ENCODE measurements at places on chromosomes 1 and 21.

- no peak for DNase-seq
Observed at GRCh38 chr1:184082541-184083415, 31.2 kb downstream of the TSEN15 start.

DNA sequence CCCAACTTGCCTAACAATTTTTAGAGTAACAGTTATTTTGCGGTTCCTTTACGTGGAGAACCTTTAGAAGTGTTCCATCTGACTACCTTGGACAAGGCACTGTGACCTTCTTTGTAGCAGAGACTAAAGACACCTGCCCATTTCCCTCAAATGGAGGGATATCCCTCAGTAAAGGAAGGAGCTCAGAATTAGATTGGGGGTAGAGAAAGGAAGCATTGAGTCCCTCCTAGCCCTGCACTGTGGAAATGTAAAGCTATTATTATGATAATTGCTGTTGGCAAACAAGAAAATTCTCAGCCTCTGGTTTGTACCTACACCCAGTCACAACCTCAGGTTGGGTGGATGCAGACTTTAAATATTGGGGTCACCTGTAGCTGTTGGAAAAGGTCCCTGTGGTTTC, 72.6 kb upstream of the MACF1 start:
- DNase-seq: no peak

DNA sequence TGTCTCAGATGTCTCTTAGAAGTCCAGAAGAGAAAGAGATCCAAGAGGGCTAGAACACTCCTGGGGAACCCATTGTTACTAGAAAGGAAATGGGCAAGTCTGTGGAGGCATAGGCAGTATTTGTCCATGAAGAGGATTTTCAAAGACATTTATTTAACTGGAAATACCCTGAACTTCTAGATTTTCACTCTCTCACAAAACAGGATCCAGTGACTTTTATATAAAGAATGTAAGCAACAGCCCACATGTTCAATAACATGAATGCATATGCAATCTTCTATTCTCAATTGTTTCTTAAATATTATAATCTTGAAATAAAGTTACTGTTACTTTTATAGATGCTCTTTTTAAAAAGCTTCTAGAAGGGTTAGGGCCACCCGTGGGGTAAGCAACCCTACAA, 53.4 kb downstream of the TBX15 start:
- DNase-seq: no peak

GRCh38 chr1:1353389-1354151, 4.4 kb upstream of the DVL1 start:
- DNase-seq: no peak

DNA sequence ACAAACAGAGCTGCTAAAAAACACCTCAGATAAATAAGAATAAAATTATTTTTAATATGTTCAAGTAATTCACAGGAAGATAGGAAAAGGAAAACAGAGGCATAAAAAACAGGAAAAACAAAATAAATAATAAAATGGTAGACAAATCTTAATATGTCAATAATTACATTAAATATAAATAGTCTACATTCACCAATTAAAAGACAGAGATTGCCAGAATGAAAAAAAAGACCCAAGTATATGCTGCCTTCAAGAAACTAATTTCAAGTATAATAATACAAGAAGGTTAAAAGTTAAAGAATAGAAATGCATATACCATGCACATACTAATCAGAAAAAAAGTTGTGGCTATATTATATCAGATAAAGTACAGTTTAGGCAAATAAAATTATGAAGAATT, 1.9 kb downstream of the CYP2J2 start:
- no peak for DNase-seq

GRCh38 chr1:185108321-185108720, 48.4 kb downstream of the TRMT1L start:
- DNase-seq: no peak

GRCh38 chr1:36763771-36764170, 270.5 kb downstream of the GRIK3 start:
- DNase-seq: no peak

DNA sequence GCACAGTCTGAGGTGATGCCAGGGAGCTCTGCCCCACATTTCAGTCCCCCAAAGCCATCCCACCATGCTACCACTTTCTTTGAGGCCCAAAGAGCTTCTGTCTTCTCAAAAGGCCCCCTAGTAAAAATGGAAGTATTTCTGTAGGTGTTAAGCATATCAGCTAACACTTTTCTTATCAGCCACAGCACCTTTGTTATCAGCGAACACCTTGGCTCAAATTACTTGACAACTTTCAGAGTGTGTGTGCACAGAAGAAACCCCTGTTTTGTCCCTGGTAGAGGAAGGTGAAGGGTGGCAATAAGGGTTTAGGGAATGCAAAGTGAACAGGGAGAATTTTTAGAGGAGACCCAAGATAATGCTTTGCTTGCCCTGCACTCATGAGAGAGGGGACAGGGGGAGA, 54.8 kb upstream of the GJA8 start:
- no peak for DNase-seq

DNA sequence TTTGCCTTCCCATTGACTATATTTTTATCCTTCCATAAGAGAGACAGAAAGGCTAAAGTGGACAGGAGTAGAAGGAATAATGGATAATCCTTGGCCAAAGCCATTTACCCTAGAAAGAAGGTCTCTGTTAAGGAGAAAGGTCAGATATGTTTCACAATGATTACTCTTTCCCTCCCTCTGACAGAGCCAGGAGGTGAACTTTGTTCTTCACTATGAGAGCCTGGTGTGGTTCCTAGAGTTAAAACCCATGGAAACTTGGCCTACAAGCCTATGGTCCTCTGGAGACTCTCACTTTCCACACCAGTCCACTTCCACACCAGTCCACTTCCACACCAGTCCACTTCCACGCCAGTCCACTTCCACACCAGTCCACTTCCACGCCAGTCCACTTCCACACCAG, 479.9 kb upstream of the ZP4 start:
- DNase-seq: no peak

- DNase-seq: no peak
Observed at GRCh38 chr1:38392861-38393260, 346.3 kb upstream of the POU3F1 start.

DNA sequence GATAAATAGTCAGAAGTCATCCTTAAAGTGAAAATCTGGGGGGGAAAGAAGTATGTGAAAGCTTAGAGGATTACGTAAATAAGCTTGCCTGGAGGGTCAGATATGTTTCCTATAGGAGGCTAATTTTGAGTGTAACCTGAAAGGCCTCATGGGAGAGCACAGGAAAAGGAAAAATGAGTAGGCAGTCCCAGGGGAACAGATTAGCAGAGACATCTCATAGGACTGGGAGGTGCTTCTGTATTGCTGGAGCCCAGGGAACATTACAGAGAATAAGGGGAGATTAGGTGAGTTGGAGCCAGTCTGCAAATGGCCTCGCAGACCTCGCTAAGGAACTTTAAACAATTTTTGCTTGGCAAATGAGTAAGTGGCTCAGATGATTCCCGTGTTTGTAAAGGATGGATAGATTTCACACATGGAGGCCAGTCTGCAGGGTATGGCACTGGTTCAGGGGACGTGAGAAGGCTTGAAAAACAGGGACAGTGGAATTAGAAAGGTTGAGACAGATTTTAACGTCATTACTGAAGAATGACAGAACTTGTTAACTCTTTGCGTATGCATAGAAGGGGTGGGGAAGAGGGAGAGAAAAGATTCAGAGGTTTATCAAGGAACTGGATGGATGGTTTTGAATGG, 149.1 kb downstream of the GREM2 start:
- DNase-seq: no peak

Data from activated CD8-positive, alpha-beta memory T cell treated with anti-CD3 and anti-CD28 coated beads, Interleukin-2, amount 50 U/mL, for 48 hours (primary cell).